ENCODE measurements at places on chromosomes 6 and 20.

DNA sequence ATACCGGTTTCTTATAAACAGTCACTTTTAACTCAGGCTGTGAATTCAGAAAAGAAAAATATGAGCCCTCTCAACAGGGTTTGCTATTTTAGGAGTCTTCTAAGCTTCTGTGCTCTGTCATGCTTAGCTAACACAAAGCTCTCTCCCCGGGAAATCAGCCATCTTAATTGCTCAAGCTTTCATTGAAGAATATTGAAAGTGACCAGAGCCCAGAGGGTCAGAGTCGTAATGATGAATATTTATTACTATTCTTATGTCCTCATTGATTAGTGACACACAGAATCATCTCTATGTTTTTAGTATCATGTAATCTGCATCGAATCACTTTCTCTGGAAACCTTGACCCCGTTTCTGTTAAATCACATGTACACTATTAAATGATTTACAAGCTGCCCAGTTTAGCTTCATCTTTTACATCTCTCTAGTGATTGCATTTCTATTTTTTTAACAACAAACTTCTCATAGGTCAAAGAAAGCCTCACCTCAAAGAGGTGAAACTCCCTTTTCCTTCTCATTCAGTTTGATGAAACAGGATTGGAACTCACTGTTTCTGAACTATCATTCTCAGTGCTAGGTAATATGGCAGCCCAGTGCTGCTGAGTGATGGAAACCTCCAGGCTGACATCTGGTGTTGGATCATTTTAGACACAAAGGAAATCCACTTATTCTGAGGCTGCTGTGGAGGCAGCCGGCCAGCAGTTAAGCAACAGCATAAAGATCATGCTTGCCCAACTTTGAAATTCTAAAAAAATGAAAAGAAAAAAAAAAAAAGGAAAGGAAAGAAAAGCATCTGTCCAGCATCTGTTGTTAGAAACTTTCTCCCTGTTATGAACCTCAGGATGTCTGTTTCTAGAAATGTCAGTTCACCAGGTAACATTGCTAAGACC lies 96.3 kb downstream of the RFPL4B start:
- DNase-seq = no peak

DNA sequence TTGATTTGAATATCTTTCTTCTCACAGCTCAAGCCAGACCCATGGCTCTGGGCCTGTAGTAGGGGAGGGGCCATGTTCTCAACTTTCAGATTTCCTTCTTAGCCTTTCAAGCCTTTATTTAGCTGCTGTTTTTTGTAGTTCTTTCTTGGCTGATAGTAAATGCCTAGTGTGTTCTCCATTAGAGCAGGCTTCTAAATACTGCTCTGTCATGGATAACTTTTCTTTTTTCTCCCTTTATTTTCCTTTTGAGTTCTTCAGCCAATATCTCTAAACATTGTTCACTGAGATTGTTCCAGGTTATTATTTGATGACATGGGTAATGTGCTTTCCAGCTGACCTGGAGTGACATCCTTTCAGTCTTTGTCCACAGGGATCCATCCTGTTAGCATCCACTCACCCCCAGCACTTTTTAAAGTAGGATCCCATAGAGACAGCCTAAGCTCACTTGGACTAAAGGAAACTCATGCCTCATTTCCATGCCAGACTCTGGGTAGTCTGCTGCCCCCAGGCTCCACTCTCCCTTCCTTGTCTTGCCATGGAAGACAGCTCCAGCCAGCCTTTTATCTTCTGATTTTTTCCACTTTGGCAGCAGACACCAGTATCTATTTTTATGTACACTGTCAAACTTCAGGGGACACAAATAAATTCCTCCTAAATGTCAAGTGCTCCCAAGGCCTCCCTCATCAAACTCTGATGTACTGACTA lies 645.6 kb downstream of the RNF144B start:
- no peak for DNase-seq

DNA sequence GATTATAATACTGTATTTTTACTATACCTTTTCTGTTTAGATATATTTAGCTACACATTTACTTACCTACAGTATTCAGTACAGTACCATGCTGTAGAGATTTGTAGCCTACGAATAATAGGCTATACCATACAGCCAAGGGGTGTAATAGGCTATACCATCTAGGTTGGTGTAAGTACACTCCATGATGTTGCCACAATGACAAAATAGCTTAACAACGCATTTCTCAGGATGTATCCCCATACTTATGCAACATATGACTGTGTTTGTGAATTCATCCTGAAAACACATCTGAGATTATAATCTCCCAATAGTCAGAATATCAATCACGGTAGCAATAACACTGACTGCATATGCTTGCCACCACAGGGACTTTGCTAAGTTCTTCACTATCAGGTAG lies 20.7 kb downstream of the B4GALT5 start:
- DNase-seq = no peak

DNA sequence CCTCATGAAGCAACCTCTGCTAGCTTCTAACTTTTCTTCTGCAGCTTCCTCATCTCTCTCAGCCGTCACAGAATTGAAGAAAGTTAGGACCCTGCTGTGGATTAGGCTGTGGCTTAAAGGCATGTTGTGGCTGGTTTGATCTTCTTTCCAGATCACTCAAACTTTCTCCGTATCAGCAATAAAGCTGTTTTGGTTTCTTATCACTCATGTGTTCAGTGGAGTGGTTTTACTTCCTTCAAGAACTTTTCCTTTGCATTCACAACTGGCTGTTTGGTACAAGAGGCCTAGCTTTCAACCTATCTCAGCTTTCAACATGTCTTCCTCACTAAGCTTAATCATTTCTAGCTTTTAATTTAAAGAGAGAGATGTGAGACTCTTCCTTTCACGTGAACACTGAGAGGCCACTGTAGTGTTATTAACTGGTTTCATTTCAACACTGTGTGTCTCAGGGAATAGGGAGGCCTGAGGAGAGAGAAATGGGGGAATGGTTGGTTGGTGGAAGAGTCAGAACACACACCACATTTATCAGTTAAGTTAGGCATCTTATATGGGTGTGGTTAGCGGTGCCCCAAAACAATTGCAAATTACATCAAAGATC lies 17.2 kb downstream of the ZSCAN23 start:
- no peak for DNase-seq

DNA sequence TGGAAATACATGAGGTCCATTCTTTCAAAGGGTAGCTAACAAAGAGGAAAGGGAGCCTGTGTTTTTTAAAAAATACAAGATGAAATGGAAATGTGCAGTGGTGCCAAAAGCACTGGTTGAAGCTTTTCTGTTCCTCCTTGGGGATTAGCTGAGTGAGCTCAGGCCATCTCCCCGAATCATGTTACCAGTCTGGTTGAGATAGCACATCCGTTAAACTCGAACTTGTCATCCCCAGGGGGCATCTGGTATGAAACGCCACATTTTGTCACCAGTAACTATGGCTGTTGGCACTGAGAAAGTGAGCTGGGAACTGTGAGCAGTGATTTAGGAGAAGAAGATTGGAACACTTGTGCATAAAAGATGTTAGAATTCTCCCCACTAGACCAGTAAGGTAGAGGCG lies 196.2 kb downstream of the SAMD5 start:
- no peak for DNase-seq

GRCh38 chr6:135180542-135181332 lies at the start of gene MYB:
Gene MYB, plus strand, starts transcription at chr6:135181308. Its CDS starts 206 bp downstream, at chr6:135181514.
- DNase-seq = peak; percentile 49

- no peak for DNase-seq
Measured at GRCh38 chr6:286681-287488, 5.4 kb upstream of the DUSP22 start.

DNA sequence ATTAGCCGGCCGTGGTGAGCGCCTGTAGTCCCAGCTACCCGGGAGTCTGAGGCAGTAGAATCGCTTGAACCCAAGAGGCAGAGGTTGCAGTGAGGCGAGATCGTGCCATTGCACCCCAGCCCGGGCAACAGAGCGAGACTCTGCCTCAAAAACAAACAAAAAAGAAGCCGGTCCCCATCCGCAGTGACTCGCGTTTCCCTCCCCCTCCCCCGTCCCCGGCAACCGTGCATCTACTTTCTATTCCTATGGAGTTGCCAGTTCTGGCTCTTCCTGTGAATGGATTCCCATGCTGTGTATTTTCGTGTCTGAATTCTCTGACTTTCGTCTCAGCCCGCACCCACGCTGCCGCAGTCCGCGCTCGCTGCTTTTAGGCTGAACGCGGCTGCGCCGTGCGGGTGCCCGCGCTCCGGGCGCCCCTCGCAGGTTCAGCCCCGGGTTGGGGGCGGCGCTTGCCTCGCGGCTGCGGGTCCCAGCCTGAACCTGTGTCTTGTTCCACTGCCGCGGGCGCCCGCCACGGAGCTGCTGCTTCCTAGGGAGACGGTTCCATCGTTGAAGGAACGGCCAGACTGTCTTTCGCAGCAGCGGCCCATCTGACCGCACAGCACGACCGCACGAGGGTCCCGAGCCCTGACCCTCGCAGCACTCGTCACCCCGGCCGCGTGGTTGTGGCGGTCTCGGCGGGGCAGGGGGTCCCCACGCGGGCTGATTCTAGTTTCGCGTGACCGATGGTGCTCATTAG lies 1.1 kb upstream of the MRGBP start:
- DNase-seq = peak; percentile 41

DNA sequence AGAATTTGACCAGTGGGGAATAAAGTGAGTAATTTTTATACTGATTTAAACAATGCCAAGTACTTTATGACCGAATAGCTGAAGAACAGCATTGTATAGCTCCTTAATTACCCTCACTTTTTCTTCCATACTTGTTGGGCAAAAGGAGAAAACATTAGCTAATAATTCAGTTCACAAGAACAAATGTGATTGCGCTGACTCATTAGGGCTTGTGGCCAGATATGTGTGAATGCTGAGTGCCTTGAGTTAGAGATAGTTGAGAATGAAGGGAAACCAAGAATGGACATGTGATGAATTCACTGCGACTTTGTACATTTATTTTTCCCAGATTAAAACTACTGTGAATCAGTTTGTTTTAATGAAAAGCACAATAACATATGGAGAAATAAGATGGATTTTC lies 669.4 kb downstream of the TFAP2A start:
- DNase-seq = no peak

DNA sequence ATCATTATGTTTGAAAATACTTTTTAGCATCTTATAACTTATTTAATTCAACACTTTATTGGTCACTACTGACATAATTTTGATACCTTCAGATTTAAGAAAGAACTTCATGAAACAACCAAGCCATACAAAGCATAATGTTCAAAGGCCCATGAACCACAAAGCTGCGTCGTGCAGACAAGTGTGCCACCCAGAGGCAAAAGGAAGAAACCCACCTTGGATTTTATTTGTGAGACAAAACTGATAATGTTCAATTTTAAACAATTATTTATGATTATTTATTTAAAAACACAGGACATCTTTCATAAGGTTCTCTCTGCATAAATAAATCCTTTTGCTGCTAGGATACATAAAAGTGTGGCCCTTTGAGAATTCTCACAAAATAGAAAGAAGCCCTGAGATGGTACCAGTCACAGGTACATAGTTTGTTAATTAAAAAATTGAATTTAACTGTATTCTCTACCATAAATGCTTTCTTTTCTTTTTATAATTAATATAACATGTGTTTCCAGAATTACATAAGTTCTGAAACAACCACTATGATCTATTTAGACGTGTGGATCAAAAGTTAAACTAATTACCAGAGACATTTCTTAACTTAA lies 143.7 kb downstream of the RALGAPA2 start:
- DNase-seq = no peak

DNA sequence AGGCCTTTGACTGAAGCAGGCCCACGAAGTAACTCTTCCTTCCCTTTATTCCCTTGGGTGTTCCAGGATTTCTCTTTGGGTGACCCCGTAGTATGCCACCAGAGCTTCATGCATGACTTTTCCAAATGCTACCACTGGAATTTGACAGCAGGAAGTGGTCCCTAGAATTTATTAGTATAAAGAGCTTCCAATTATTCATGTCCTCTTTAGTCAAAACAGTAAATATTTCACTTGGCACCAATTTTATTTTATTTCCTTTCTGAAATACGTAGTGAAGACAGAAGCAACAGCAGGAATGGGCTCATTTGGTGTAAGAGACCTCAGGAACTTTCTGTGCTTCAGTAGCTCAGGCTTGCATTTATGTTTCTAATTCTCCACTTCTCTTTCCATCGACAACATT lies 151.3 kb downstream of the LCA5 start:
- DNase-seq = no peak

DNA sequence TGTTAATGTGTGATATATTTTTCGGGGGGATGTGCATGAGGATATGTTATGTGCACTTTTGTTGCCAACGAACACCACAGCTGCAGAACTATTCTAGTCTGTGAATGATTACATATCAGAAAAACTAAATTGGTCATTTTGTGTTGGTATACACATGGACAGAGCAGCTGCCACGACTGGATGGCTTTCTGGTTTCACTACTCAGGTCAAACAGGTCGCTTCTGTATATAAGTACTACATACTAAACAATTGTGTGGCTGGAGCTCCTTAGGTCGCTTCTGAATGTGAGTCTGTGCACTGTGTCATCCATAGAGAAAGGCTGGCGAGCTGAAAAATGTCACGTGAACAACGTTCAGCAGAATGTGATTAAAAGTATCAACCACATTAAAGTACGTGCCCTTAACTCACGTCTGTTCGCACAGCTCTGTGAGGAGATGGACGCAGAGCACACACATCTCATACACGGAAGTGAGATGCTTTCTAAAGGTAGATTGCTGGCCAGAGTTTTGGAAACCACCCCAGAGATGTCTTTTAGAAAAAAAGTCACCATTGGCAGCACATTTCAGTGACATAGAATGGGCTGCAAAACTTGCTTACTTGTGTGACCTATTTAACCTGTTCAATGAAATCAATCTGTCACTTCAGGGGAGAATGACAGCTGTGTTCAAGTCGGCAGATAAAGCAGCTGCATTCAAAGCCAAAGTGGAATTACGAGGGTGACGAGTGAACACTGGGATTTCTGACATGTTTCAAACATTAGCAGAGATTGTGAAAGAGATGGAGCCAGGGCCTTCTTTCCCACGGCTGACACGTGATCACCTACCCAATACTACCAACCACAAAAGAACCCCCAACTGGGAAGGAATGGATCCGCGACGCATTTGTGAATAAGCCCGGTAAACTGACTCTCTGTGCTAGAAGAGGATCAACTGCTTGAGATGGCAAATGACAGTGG lies 176.6 kb downstream of the PDE10A start:
- DNase-seq = no peak

GRCh38 chr6:148596891-148597455 lies 149.9 kb upstream of the UST start:
- no peak for DNase-seq
